ENCODE measurements at places on chromosomes 4 and X.

GRCh38 chr4:177275999-177276398 is 33.7 kb upstream of the NEIL3 start:
- no peak overlapping the region for H3K4me3 ChIP-seq
- DNase-seq = no peak
- H3K36me3 ChIP-seq = no peaks in the 10 kb centered on the region
- H3K27me3 ChIP-seq = no peaks in the 10 kb centered on the region
- no peak overlapping the region for H3K27ac ChIP-seq

GRCh38 chr4:178632415-178632814 is 1190.2 kb upstream of the AGA start:
- H3K4me1 ChIP-seq = no peaks in the 10 kb centered on the region
- no peak for DNase-seq
- no peak overlapping the region for H3K4me3 ChIP-seq

DNA sequence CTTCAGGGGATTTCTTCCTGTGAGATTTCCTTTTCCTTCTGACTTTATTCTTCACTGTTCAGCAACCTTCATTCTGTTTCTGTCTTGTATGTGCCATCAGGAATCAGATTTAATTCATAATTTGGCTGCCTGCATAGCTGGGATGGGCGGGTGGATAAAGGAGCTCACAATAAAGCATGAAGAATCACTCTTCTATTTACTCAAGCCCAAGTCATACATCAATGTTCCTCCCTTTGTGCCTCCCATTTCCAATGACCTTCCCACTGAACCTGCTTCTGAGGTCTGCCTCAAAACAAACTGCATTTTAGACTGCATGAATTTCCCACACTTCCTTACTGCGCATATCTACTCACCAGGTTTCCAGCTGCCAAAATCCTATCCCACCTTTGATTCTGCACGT is 14.0 kb downstream of the PDGFC start:
- no peak for DNase-seq
- H3K27ac ChIP-seq = no peak overlapping the region
- no peaks in the 10 kb centered on the region for H3K4me1 ChIP-seq
- no peaks in the 10 kb centered on the region for H3K36me3 ChIP-seq
- H3K27me3 ChIP-seq = no peaks in the 10 kb centered on the region

DNA sequence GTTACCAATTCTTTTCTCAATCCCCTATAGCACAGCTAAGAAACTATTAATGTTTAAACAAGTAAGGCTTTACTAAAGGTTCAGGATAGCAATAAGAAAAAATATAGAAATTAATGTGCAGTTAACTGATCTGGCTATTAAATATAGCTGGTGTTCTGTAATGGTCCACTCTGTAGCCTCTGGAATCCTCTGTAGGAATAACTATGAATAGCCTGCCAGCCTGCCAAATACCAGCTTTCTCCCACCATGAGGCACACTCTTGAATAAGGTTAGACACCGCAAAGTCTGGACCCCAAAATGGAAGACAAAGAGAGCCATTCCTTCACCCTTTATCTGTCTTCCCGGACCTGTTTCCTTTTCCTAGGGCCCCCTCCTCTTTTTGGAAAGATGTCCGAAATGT is 30.6 kb downstream of the CEP44 start:
- peaks cover 10% of the 10 kb centered on the region for H3K36me3 ChIP-seq
- H3K4me3 ChIP-seq = no peak overlapping the region
- no peaks in the 10 kb centered on the region for H3K27me3 ChIP-seq
- H3K27ac ChIP-seq = no peak overlapping the region
- H3K4me1 ChIP-seq = no peaks in the 10 kb centered on the region

GRCh38 chrX:139803224-139803623 is 95.3 kb upstream of the MCF2 start:
- H3K4me3 ChIP-seq = no peak overlapping the region
- DNase-seq = no peak

DNA sequence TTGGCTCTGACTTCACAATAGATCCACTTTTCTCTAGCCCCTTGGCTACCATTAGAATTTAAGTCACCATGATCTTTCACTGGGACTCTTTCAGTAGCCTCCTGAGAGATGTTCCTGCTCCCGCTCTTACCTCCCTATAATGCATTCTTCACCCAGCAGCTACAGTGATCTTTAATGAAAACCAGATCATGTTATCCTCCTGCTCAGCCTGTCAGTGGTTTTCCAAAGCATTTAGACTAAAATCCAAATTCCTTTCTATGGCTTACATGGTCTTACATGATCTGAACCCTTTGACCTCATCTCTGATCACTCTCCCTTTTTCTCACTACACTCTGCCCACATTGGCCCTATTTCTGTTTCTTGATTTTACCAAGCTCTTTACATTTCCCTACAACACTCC is 18.3 kb upstream of the RPS6KA3 start:
- no peaks in the 10 kb centered on the region for H3K27me3 ChIP-seq
- DNase-seq = no peak
- H3K4me1 ChIP-seq = no peaks in the 10 kb centered on the region
- no peak overlapping the region for H3K27ac ChIP-seq
- no peak overlapping the region for H3K4me3 ChIP-seq

GRCh38 chr4:99894998-99895397 is 771 bp upstream of the LAMTOR3 start:
- peaks cover 4% of the 10 kb centered on the region for H3K36me3 ChIP-seq
- H3K27ac ChIP-seq = peak overlapping the region; percentile 95
- H3K27me3 ChIP-seq = no peaks in the 10 kb centered on the region
- peaks cover 8% of the 10 kb centered on the region for H3K4me1 ChIP-seq
- DNase-seq = no peak
- peak overlapping the region; percentile 99 for H3K4me3 ChIP-seq

DNA sequence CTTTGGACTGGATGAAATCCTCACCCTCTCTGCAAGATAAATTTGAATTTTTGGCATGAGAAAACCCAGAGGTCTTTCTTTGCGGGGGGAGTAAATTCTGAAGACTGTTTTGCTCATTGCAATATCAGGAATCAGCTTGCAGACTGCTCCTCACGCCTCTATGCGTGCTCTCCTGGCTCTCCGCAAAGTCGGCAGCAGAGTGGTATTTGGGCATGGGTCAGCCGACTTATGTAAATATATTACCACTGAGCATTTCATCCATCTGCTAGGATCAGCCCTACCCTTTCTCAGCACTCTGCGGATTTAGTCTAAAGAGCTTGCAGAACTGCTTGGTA is 288.0 kb downstream of the ASMT start:
- DNase-seq = no peak
- H3K4me1 ChIP-seq = no peaks in the 10 kb centered on the region
- H3K4me3 ChIP-seq = no peak overlapping the region
- no peaks in the 10 kb centered on the region for H3K36me3 ChIP-seq
- no peak overlapping the region for H3K27ac ChIP-seq

DNA sequence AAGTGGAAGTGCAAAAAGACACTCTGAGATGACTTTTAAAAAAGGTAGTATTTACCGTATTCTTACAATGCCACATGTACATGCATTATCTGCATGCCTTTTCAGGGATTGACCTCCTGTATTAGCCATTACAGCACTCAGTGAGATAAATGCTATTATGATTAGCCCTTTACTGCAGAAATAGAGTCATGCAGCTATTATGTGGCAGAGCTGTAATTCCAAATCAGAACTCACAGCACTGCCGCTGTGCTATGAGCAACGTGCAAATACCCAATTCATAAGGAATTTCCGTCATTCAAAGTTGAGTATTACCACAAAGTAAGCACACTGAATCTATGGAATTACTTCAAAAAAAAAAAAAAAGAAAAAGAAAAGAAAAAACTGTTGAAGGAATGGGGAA is 92.1 kb upstream of the SMAD1 start:
- H3K27me3 ChIP-seq = no peaks in the 10 kb centered on the region
- H3K27ac ChIP-seq = no peak overlapping the region
- DNase-seq = no peak
- H3K4me3 ChIP-seq = no peak overlapping the region
- no peaks in the 10 kb centered on the region for H3K36me3 ChIP-seq
- H3K4me1 ChIP-seq = no peaks in the 10 kb centered on the region

DNA sequence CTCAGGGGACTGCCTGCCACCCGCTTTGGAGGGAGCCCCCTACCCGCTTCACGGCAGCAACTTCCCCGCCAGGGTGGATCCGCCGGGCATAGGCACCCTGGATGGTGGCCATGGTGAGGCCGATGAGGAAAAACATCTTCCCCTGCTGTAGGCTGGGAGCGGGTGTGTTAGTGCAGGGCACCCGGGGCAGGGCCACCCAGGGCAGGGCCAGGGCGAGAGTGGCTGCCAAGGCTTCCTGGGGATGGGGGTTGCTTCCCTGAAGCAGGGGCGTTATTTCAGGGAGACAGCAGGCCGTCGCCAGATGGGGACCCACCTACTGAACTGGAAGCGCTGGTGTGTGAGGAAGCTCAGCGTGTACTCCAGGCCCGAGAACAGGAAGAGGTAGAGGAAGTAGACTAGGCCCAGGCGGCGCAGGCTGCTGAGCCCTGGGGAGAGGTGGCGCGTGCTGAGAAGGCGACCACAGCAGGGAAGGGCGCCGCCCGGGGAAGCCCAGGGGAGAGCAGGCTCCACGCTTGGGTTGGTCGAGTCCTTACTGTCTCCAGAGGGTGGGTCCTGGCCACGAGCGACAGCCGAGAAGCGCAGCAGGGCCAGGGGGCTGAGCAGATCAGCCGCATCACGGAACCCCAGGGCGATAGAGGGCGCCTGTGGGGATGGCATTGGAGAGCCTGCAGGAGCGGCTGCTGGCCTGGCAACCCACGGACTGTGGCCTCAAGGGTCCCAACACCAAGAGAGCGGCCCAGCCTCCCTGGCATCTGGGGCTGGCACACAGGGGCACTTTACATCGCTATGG is 31.5 kb downstream of the NOP14 start:
- H3K4me3 ChIP-seq = no peak overlapping the region
- no peaks in the 10 kb centered on the region for H3K27me3 ChIP-seq
- H3K36me3 ChIP-seq = peaks cover 17% of the 10 kb centered on the region
- DNase-seq = no peak
- H3K4me1 ChIP-seq = peaks cover 5% of the 10 kb centered on the region

GRCh38 chr4:139403462-139403861 is 50.5 kb upstream of the RAB33B start:
- H3K4me1 ChIP-seq = peaks cover 29% of the 10 kb centered on the region
- H3K27me3 ChIP-seq = no peaks in the 10 kb centered on the region
- no peak overlapping the region for H3K27ac ChIP-seq
- DNase-seq = peak; percentile 12
- H3K4me3 ChIP-seq = no peak overlapping the region
- H3K36me3 ChIP-seq = no peaks in the 10 kb centered on the region

- H3K4me3 ChIP-seq = no peak overlapping the region
- no peak for DNase-seq
- H3K36me3 ChIP-seq = no peaks in the 10 kb centered on the region
- no peak overlapping the region for H3K27ac ChIP-seq
These were observed 21.1 kb upstream of the SPCS3 start for GRCh38 chr4:176298664-176299063.

DNA sequence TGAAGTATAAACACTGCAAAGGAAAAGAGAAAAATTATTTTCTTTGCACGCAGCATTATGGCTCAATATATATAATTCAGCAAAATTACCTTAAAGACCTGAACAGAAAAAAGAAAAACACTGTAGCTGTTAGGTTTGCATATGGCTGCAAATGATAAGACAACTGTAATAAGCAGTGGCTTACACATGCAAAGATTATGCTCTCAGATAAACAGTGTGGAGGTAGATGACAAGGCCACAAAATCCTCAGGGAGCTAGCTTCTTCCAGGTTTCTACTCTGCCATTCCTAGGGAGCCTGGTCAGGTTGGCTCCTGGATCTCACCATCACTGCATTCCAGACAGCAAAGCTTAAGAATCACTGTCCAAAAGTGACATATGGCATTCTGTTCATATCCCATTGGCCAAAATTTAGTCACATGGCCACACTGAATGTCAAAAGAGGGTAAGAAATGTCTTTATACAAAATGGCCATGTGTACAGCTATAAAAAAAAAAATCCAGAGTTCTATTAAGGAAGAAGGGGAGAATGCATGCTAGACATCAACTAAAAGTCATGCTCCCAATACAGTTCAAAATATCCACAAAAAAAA is 195.2 kb upstream of the SLC7A11 start:
- no peak for DNase-seq
- no peaks in the 10 kb centered on the region for H3K4me1 ChIP-seq
- H3K27me3 ChIP-seq = no peaks in the 10 kb centered on the region
- H3K27ac ChIP-seq = no peak overlapping the region

DNA sequence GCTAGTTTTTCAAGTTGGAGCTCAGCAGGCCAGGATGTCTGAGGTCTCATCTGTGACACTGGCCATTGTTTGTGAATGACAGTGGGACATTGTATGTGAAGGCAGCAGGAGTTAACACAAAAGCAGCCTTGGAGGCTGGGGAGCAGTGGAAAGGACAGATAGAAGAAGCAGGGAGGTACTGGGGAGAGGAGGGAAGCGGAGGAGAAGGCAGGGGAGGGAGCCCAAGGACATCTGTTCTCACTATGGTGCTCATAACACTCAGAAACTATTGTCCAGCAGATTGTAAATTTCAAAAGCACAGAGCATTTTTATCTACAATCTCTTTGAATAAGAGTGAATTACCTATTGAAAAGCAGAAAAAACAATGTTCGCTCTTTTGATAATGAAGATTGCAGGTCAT is 253.6 kb upstream of the DIPK2B start:
- no peaks in the 10 kb centered on the region for H3K36me3 ChIP-seq
- no peak overlapping the region for H3K27ac ChIP-seq
- H3K4me1 ChIP-seq = no peaks in the 10 kb centered on the region
- H3K27me3 ChIP-seq = no peaks in the 10 kb centered on the region
- no peak overlapping the region for H3K4me3 ChIP-seq

DNA sequence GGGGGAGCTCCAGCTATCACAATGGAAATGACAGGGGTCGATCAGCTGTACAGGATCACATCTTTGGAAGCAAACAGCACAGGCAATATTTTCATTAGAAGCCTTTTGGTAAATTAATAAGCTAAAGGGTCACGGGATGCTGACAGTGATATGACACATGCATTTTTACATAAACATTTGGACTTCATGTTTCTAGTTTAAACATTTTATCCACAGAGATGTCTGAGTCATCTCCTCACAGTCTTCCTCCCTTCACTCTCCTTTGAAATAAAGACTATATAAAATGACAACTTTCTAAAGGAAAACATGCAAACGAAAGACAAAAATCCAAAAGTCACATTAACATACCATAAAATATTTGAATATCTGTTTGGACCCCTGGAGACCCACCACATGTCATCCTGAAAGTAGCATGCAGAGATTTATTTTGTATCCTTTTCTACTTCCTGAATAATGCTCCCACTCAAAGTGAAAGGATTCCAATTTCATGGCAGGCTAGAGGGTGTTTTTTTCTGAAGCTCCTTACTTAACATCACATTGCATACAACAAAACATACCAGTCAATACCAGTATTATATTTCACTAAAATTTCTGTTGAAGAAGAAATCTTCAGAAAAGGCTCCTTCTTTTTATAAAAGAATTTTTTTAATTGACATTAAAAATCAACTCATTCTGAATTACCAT is 200.1 kb upstream of the PPARGC1A start:
- no peak for DNase-seq
- H3K27ac ChIP-seq = no peak overlapping the region
- H3K27me3 ChIP-seq = no peaks in the 10 kb centered on the region
- H3K36me3 ChIP-seq = no peaks in the 10 kb centered on the region

DNA sequence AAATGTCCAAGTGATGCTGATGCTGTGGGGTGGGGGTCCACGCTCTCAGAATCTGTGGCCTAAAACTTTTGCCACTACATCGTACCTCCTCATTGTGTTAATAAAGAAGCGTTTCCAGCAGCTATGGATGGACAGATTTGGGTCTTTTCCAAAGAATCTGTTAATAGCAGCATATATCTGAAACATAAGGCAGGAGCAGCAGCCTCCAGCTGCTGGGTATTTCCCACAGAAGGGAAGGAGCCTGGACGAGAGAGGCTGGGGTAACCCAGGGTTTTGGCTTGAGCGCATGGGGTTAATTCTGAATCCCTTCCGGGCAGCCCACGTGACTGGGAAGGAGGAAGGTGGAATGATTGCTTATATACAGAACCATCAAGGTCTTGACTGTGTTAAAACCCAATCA is 332.4 kb downstream of the BCOR start:
- no peaks in the 10 kb centered on the region for H3K27me3 ChIP-seq
- no peak overlapping the region for H3K4me3 ChIP-seq
- no peak for DNase-seq
- H3K4me1 ChIP-seq = peaks cover 8% of the 10 kb centered on the region
- no peak overlapping the region for H3K27ac ChIP-seq
